ENCODE measurements at places on chromosomes 5 and 9.

- peak; percentile 30 for DNase-seq
Observed at GRCh38 chr9:109652971-109653370, 127.0 kb upstream of the PALM2AKAP2 start.

GRCh38 chr5:135880278-135880677 lies 15.4 kb downstream of the IL9 start:
- DNase-seq: no peak

GRCh38 chr9:127520941-127521918 lies 69.9 kb downstream of the LRSAM1 start:
- peak; percentile 86 for DNase-seq

DNA sequence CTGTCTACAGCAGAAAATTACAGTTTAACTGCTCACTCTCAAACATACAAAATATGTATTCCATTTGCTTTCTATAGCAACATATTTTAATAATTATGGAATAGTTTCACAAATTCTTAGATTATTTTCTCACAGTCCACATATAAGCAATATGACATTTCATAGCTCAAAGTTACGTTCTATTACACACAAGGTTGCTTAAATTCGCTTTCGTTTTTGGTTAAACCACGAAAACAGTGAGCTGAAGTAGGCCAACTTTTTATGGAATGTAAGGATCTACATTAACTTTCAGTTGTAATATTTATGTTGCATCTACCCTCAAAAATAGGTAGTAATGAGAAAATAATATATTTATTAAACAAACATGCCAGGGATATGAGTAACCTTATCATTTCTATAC lies 966.0 kb upstream of the ACO1 start:
- no peak for DNase-seq

DNA sequence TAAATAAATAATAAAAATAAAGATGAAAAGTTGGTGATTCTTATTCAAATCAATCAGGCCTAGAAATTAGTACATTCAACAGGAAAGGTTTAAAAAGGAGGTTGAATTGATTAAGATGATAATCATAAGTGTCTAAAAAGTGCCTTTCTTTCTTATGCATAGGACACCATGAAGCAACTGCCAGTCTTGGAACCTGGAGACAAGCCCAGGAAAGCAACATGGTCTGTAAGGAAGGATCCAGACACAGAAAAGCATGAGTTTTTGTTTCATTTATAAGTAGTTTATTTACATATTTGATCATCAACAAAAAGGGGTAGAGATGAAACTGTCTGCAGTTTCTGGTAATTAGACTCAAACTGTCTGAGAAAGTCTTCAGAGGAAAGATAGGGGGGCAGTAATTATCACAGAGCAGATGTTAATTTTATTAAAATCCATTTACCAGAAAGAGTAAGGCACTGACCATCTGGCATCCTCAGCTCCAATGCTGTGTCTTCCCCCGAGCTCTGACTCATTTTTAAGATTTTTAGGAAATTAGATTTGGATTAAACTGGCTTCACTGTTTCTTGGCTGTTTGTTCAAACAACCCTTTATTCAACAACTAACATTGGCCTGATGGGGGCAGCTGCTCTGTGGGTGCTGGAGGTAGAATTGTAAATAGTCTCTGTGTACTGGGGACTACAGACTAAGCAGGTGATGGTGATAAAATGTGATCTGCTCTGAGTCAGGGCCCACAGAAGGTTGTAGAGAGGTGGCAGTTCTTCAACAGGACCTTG lies 2.7 kb downstream of the RABEPK start:
- DNase-seq: no peak

- DNase-seq: no peak
Observed at GRCh38 chr5:172183881-172184280, 4.1 kb downstream of the STK10 start.
